ENCODE measurements at places on chromosomes 4 and X.

DNA sequence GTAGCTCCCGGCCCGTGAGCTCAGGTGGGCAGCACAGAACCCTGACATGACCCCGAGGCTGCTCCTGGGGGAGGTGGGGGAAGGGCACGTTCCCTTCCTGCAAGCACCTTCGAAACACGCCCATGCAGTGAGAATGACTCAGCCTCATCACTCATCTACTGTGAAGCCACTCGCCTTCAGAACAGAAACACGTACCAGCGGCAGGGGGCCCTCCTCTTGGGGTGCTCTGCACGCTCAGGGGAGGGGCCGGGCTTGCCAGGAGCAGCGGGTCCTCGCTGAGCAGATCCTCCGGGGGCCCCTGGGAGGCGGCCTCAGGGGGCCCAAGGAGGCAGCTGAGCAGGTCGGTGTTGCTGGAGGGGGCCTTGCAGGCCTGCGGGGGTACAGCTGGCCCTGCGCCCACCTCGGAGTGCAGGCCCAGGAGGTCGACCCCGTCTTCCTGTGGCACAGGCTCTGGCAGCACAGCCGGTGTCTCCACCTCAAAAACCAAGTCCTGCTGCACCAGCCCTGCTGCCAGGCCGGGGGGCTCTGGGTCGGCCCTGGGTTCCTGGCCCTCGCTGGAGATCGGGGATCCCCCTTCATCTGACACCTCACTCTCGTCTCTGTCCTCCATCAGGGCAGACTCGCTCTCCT, 40.9 kb upstream of the CPLX1 start:
- no peak for DNase-seq

- no peak for DNase-seq
Measured at GRCh38 chrX:12701628-12702027, 89.6 kb upstream of the PRPS2 start.

DNA sequence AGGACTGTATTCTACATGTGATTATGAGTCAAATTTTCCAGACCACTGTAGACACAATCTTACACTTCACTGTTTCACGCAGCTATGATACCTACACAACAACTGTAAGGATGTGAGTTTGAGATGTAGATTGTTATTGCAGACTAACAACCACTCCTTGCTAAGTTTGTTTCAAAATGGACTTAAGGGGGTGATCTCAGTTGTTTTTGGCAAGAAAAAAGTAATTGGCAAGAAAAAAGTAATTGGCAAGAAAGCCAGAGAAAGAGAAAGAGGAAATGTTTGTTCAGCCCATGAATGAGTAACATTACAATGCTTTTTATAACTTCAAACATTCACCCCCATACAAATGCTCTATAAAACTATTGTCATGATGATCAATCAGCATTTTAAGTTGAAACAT, 466.4 kb downstream of the DMD start:
- DNase-seq, result no peak

GRCh38 chrX:85941275-85941674, 106.1 kb downstream of the CHM start:
- no peak for DNase-seq

- DNase-seq, result no peak
Measured at GRCh38 chr4:102994803-102995202, 24.7 kb downstream of the SLC9B1 start.
